ENCODE measurements at places on chromosomes 13 and 19.

- DNase-seq, result no peak
Measured at GRCh38 chr19:4361152-4362046, 18.0 kb downstream of the MPND start.

DNA sequence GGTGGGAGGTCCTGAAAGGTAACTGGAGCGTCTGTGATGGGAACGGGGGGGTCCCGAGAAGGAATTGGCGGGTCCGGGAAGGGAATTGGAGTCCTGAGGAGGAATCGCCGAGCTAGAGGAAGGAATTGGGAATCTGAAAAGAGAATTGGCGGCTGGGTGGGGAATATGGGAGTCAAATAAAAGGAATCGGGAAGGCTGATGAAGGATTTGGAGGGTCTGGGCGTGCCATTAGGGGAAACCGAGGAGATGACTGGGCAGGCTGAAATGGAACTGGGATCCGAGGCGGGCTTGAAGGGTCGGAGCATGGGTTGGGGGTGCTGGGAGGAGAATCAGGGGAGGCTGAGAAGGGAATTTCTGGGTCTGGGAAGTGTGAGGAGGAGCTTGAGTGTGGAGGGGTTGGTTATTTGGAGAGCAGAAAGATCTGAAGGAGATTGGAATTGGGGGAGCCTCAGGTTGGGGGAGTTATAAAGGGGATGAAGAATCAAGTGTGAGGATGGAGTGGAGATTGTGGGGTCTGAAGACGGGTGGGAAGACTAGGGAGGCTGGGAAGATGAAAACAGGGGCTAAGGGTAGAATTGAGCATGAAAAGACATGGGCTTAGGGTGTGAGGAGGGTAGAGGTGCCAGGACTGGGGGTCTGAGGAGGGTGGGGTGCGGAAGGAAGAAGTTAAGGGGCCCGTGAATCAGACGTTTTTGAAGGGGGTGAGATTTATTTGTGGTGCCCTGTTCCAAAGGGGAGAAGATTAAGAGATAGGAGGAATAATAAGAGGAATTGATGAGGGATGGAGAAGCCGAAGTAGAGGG, 718 bp downstream of the ACTN4 start:
- no peak for DNase-seq

GRCh38 chr13:91292630-91293221, 54.8 kb upstream of the MIR17HG start:
- no peak for DNase-seq

- DNase-seq, result no peak
Measured at GRCh38 chr13:99703908-99704307, 202.6 kb downstream of the TM9SF2 start.

GRCh38 chr19:38557205-38557799, 60.5 kb downstream of the MAP4K1 start:
- DNase-seq, result peak; percentile 86

DNA sequence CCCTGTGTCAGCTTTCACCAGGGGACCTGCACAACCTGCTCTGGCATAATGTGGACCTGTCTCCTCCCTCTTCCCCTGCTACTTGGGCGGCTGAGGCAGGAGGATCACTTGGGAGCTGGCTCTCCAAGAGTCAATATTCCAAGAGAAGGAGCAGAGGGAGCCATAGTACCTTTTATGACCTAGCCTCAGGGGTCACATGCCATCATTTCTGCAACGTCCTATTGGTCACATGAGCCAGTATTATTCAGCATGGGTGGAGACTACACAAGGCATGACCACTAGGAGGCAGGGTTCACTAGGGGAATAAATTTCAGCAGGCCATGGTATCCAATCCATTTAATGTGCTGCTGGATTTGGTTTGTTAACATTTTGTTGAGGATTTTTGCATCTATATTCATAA, 12.0 kb upstream of the SHFL start:
- peak; percentile 54 for DNase-seq

GRCh38 chr13:41813426-41813825, 147.5 kb downstream of the VWA8 start:
- no peak for DNase-seq

- DNase-seq, result no peak
Measured at GRCh38 chr13:106400289-106400688, 135.2 kb downstream of the EFNB2 start.

DNA sequence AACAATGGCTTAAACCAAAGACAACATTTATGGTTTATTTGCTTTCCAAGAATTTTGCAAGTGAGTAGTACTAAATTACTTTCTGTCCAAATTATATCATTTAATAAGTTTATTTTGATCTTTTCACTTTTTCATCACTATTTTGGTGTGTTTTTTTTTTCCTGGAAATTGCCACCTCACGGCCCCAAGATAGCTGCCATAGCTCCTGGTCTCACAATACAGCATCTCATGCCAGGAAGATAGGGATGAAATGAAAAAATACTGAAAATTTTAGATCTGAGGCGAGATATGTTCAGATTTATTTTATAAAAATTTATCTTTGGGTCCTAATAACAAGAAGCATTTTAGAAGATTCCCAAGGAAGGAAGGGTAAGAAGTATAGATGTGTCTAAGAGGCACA, 6.9 kb upstream of the FPR3 start:
- DNase-seq, result no peak
